ENCODE measurements at places on chromosomes 7 and 10. TPM values are rescaled to one million over a fixed set of nuclear protein-coding genes. Genes with fewer than 3 reads are reported as not detected.

DNA sequence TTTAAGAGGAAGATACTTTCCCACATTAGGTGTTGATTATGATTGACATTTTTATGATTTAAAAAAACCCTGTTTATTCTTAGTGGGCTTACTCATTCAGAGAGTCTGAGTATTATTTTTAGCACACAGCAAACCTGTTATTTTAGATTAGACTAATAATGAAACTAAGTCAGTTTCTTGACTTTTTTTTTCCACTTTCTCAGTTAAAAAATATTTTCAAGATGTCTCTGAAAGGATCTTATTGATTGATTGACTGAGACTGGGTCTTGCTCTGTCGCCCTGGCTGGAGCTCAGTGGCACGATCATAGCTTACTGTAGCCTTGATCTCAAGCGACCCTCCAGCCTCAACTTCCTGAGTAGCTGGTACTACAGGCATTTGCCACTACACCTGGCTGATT lies 20.4 kb upstream of the INPP5F start:
- DNase-seq, result no peak

GRCh38 chr10:44513591-44513990 lies 128.7 kb upstream of the CXCL12 start:
- DNase-seq, result no peak

The BMS1 gene
- 10.4 TPM for total RNA-seq

The C10orf62 gene
- 0.32 TPM for total RNA-seq

The SORCS3 gene
- total RNA-seq, result 0.09 TPM

- DNase-seq, result no peak
Measured at GRCh38 chr10:29617880-29618340, 16.9 kb downstream of the SVIL start.

The NUTM2E gene
- total RNA-seq, result 0.49 TPM

- DNase-seq, result no peak
Measured at GRCh38 chr10:125343118-125343925, 183.0 kb upstream of the CTBP2 start.

DNA sequence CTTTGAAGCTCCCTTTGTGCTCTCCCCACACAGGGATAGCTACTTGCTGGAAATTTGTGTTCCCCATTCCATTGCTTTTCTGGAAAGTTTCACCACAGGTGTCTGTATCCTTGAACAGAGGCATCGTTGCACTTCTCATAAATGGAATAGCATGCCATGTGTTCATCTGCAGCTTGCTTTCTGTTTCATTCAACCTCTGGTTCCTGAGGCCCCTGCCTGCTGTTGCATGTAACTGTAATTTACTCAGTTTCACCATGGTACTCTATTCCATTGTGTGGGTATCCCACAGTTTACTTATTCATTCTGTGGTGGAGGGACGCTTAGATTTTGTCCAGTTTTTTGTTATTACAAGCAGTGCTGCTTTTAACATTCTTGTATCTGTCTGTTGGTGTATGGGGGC lies 32.0 kb downstream of the EEPD1 start:
- DNase-seq, result no peak

- no peak for DNase-seq
Measured at GRCh38 chr10:75283671-75284470, 48.1 kb upstream of the COMTD1 start.

The SYT15B gene
- total RNA-seq, result 0.43 TPM

DNA sequence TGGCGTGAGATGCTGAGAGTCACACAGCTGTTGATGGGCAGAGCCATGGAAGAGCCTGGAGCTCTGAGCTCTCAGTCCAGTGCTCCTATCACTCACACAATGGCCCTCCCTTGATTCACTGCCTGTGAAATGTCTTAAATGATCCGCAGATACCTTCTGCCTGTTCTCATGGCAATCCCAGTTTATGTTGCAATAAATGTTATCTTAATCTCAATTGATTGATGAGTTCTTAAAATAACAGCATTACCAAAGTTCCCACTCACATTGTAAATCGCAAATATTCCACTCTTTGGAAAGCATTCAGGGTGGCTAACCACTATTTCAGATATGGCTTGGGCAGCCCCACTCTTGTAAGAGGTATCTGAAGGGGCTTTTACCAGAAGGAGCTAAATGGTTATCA lies 865.5 kb downstream of the LRMDA start:
- no peak for DNase-seq

GRCh38 chr10:93079663-93080349 lies 6.1 kb downstream of the CYP26A1 start:
- DNase-seq, result no peak

DNA sequence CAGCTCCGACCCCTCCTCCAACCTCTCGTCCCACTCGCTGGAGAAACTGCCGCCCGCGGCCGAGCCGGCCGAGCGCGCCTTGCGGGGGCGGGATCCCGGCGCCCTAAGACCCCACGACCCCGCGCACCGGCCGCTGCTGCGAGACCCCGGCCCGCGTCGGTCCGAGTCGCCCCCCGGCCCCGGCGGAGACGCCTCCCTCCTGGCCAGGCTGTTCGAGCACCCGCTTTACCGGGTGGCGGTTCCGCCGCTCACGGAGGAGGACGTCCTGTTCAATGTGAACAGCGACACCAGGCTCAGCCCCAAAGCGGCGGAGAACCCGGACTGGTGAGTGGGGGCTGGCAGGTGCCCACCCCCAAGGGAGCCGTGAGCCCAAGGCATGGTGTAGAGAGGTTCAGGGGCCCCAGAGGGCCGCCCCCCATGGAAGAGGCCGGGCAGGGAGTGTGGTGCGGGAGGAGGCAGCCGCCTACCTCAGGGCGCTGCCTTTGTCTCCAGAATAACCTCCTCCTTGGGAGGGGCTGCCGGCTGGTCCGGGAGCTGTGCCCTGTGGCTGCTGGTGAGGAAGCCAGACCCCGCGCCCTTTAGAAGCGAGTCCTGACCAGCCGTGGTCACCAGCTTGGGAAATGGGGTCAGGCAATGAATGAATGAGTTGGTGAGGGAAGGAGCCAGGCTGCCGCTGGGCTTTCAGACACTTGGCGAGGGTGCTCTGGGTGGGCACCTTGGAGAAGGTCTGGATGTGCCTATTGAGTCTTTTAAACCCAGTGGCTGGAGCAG lies 1.3 kb downstream of the FAM20C start:
- DNase-seq, result no peak

The PNLIP gene
- total RNA-seq, result not detected

GRCh38 chr10:121351540-121351939 lies 246.7 kb downstream of the FGFR2 start:
- DNase-seq, result no peak

The PNLIPRP2 gene
- total RNA-seq, result not detected

- no peak for DNase-seq
Measured at GRCh38 chr7:18831419-18831818, 286.0 kb downstream of the TWIST1 start.

The CCL26 gene
- not detected for total RNA-seq

DNA sequence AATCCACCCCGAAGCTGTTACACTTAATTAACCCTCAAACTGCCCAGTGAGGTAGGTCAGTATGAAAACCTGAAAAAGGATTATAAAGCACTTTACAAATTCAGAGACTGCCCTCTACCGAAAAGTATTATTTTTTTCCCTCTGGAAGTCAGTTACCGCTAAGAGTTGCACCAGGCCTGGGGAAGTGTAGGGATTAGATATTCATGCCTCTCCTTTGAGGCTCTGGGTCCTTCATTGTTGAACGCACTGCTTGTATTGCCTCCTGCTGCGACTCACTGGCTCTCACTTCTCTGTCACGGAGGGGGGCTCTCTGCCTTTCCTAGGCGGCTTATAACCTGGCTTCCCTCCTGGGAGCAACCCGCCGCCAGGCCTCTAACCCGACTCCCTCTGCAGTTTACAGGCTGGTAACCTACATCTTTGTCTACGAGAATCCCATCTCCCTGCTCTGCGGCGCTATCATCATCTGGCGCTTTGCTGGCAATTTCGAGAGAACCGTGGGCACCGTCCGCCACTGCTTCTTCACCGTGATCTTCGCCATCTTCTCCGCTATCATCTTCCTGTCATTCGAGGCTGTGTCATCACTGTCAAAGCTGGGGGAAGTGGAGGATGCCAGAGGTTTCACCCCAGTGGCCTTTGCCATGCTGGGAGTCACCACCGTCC lies 2.7 kb downstream of the RHBDD2 start:
- DNase-seq, result no peak

GRCh38 chr10:24378126-24378920 lies 169.4 kb downstream of the KIAA1217 start:
- no peak for DNase-seq

The PPP1R9A gene
- 6.0 TPM for total RNA-seq

The ADCYAP1R1 gene
- total RNA-seq, result not detected

DNA sequence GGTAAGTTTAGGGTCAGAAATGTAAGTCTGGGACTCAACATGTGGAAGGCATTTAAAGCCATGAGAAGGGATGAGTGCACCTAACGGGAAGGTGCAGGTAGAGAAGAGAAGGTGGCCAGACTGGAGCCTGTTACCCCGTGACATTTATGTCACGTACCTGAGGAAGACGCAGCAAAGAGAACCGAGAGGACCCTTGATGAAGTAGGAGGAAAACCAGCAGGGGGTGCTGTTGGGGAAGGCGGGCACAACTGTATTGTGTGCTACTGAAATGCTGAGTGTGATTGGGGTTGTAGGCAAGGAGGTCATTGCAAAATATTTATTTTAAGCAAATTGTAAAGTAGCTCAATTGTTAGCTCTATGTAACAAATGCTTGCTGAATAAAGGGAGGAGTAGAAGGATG lies 338.2 kb upstream of the PRKCQ start:
- peak; percentile 65 for DNase-seq

The OR2A5 gene
- not detected for total RNA-seq

GRCh38 chr7:27157702-27158431 lies 1.4 kb upstream of the HOXA7 start:
- DNase-seq, result no peak

The BMPR1A gene
- 5.5 TPM for total RNA-seq

- peak; percentile 42 for DNase-seq
Measured at GRCh38 chr10:110221721-110222261, 14.4 kb downstream of the MXI1 start.

DNA sequence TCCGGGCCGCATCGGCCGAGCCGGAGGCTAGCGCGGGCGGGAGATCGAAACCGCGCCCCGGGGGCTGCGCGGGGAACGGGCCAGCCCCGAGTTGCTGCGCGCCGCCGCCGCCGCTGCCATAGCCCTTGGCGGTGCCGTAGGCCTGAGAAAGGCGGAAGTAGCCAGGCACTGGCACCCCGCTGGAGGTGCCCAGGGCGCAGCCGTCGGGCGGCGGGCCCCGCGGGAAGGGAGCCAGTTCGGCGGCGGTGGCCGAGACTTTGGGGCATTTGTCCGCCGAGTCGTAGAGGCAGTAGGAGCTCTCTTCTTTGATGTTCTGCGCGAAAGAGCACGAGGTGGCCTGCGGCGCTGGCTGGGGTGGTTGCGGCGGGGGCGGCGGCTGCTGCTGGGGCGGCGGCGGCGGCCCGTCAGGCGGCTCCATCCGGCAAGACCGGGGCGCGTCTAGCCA lies 587 bp downstream of the HOXA10 start:
- DNase-seq, result peak; percentile 62

The CPN1 gene
- total RNA-seq, result not detected

The CRHR2 gene
- not detected for total RNA-seq

The RHOBTB1 gene
- total RNA-seq, result 1.9 TPM

- DNase-seq, result no peak
Measured at GRCh38 chr10:118273662-118274061, 68.5 kb downstream of the FAM204A start.

The DYDC2 gene
- total RNA-seq, result not detected

DNA sequence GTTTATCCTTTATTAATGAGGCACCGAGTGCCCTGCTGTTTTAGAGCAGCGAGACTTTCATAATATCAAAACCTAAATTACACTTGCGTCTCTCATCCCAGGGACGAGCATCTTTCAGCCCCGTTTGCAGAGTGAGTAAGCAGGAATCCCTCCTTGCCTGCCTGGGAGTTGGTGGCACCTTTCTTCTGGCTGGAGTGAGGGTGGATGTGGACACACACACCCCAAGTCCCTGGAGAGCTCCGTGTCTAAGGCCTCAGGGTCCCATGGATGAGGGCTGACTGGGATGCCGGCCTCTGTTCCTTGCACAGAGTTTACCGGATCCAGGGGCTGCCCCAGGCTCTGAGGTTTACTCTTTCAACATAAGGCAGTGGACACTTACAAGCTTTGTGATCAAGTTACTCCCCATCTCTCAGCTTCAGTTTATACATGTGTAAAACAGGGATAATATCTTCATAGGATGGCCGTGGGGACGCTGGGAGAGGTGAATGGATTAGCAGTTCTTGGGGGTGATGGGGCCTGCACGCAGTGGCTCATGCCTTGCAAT lies 24.5 kb downstream of the POLL start:
- no peak for DNase-seq

- no peak for DNase-seq
Measured at GRCh38 chr10:43136995-43137716, 1.1 kb upstream of the CSGALNACT2 start.

The ELFN1 gene
- not detected for total RNA-seq

The JCAD gene
- total RNA-seq, result 0.43 TPM

DNA sequence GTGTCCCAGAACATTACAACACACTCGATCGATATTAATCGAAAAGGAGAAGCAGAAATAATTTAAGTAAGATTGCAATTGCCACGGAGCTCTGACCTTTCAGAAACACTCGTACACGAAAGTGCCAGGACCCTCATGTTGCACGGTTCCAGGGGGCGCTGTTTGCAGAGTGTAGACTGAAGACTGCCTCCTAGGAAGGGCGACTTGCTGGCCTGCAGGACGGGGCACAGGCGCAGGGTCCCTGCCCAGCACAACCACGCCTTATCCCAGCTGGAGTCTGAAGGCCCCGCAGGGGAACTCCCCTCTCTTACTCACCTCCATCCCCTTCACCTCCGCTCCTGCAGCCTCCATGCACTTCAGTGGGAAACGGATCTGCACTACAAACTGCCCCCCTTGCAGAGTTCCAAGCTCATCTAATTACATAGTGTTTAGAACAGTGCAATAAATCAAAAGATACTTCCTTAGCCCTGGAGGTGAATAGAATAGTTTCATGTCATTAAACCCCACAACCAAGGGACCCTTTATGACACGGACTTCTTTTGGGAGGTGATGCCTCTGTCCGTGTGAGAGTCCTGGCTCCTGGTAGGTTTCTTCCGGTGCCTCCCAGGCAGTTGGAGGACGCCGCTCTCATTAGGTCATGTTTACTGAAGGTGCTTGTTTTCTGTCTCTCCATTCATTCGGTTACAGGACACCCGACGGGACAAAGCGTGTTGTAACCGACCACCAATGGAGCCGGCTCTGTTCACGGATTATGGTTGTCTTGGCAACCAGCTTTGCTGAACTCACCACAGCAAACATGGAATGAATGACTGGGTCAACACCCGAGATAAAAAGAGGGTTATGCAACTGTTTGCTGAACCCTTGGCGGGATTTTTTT lies 262.2 kb downstream of the BAMBI start:
- no peak for DNase-seq

The DLX5 gene
- total RNA-seq, result not detected

The TEX47 gene
- total RNA-seq, result not detected

DNA sequence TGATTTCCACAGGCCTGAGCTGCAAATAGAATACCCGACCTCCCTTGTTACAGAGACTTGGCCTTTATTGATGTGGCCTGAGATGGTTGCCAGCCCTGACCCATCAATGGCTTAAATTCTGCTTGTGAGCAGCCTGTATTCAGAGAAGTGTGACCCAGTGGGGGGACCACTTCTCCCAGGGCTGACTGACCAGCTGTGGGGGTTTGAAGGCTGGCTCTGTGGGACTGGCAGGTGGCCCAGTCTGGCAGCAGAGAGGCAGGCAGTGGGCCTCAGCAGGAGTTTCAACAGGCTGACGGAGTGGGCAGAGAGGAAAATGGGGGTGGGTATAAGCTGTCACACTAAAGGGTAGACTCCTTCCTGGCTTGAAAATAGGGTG lies 12.2 kb upstream of the PPIF start:
- no peak for DNase-seq

Measured in natural killer cell (primary cell).